ENCODE measurements at places on chromosomes 13 and 19. TPM values are rescaled to one million over a fixed set of nuclear protein-coding genes. Genes with fewer than 3 reads are reported as not detected.

RNF113B gene
- not detected for total RNA-seq

ZNF20 gene
- total RNA-seq: 7.5 TPM

ZNF582 gene
- total RNA-seq: 2.4 TPM

SELENOV gene
- total RNA-seq: not detected

C19orf67 gene
- 0.14 TPM for total RNA-seq

SOX21 gene
- under 0.01 TPM for total RNA-seq

LIM2 gene
- not detected for total RNA-seq

POU2F2 gene
- total RNA-seq: 0.34 TPM

UHRF1 gene
- total RNA-seq: 7.3 TPM

KIR2DL1 gene
- not detected for total RNA-seq

NXNL1 gene
- total RNA-seq: not detected

NOVA2 gene
- not detected for total RNA-seq

ZNF556 gene
- total RNA-seq: 0.71 TPM

PALM gene
- total RNA-seq: 0.34 TPM

ZNF610 gene
- 6.5 TPM for total RNA-seq

FCAR gene
- not detected for total RNA-seq

ZIC2 gene
- total RNA-seq: not detected

ADAT3 gene
- 1.4 TPM for total RNA-seq

PGLYRP1 gene
- total RNA-seq: not detected

S1PR4 gene
- total RNA-seq: 0.43 TPM

C1QTNF9B gene
- total RNA-seq: not detected

DMKN gene
- 142 TPM for total RNA-seq

MAMSTR gene
- 0.57 TPM for total RNA-seq

PLIN5 gene
- not detected for total RNA-seq

KLF2 gene
- 0.28 TPM for total RNA-seq

RASAL3 gene
- not detected for total RNA-seq

BRME1 gene
- total RNA-seq: 0.68 TPM

IZUMO2 gene
- not detected for total RNA-seq

SLC6A16 gene
- not detected for total RNA-seq

KLK15 gene
- total RNA-seq: not detected

CAPS gene
- total RNA-seq: 1.7 TPM

CHERP gene
- 4.8 TPM for total RNA-seq

ZNF763 gene
- 0.68 TPM for total RNA-seq

TRMT1 gene
- total RNA-seq: 48.3 TPM

SIGLEC7 gene
- not detected for total RNA-seq

IZUMO4 gene
- 2.4 TPM for total RNA-seq

ADGRE3 gene
- not detected for total RNA-seq

WTIP gene
- 20.2 TPM for total RNA-seq

PLVAP gene
- not detected for total RNA-seq

TMPRSS9 gene
- total RNA-seq: not detected

NRTN gene
- 0.68 TPM for total RNA-seq

SH2D3A gene
- 56.4 TPM for total RNA-seq

PLPP2 gene
- total RNA-seq: 45.5 TPM

ANKRD24 gene
- total RNA-seq: 0.34 TPM

EFNB2 gene
- total RNA-seq: 109 TPM

KLK10 gene
- total RNA-seq: 66.0 TPM

FPR3 gene
- total RNA-seq: not detected

ARMC6 gene
- total RNA-seq: 60.5 TPM

PSG3 gene
- total RNA-seq: not detected
